ENCODE measurements at places on chromosomes 6 and 20. TPM values are rescaled to one million over a fixed set of nuclear protein-coding genes. Genes with fewer than 3 reads are reported as not detected.

DNA sequence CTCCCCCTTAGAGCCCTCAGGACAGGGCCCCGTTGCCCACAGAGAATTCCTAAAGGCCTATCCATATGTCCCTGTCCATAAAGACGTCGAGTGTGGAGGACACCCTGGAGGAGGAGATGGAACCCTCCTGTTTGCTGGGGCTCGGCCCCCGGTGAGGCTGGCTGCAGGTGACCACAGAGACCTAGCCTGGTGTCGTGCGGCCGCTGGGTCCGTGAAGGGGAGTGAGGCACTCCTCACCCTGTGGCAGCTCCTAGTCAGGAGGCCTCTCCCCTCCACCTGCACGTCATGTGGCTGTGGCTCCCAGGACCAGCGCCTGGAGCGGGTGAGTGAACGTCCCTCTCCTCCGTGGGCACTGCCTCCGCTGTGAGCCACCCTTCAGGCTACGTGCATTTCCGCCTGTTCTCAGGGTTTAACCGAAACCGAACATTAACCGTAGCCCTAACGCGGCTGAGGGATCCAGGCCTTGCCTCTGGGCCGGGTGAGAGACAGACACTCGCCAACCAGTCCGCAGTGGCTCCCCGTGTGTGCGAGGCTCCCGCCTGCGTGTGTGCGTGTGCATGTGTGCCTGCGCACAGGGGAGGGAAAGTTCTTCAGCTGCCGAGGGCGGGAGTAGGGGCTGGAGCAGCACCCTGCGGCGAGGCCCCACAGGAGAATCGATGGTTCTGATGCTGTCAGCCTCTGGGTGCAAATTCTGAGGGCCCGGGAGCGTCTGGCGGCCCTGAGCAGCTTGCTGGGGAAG is 5.9 kb upstream of the TCEA2 start:
- peak; percentile 45 for DNase-seq

GRCh38 chr6:31528307-31528777 is 420 bp upstream of the MCCD1 start:
- DNase-seq: no peak

GRCh38 chr6:161181121-161181520 is 92.7 kb downstream of the AGPAT4 start:
- no peak for DNase-seq

DNA sequence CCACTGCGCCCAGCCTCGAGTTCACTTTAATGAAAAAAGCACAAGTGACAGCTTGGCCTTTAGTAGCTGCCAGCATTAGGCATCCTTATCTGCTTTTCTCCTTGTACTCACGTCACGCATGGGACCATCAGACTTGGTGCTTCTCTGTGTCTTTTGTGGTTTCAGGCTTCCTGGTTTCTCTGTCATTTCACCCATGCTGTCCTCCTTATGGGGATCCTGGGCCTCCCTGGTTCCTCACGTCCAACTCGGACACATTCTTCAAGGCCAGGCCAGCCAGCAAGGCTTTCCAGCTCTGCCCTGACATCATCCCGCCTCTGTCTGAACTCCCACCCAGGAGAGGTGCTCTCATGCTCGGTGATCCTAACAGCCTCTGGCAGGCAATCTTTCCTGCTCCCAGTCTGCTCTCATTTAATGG is 83.2 kb downstream of the TIAM2 start:
- no peak for DNase-seq

GRCh38 chr6:154751011-154751800 is 18.0 kb downstream of the SCAF8 start:
- no peak for DNase-seq

Gene FOXC1
- total RNA-seq: 2.3 TPM

Data from lower lobe of right lung (tissue), 2 donors.